Stromal cell of bone marrow (primary cell): ENCODE measurements at places on chromosomes 16 and 17.

DNA sequence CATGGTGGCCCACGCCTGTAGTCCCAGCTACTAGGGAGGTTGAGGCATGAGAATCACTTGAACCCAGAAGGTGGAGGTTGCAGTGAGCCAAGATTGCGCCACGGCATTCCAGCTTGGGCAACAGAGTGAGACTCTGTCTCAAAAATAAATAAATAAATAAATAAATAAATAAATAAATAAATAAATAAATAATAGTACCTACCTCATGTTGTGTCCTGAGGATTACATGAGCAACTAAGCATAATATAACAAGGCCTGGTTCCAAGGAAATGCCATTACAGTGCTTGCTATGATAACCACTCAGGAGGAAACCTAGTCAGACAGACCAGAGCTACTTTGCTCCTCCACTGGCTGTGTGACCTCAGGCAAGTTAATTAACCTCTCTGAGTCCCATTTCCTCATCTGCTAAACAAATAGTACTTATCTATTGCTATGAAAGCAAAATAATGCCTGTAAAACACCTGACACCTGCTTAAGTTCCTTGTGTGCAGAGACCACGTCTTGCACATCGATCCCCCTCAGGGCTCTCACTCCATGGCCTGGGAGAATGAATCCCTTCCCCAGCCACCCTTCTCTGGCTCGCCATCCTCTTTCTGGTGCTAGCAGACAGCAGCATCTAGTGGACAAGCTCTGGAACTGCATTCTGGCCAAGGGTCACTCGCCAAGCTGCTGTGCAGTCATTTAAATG is 7.5 kb downstream of the EPOP start:
- DNase-seq: peak; percentile 41

DNA sequence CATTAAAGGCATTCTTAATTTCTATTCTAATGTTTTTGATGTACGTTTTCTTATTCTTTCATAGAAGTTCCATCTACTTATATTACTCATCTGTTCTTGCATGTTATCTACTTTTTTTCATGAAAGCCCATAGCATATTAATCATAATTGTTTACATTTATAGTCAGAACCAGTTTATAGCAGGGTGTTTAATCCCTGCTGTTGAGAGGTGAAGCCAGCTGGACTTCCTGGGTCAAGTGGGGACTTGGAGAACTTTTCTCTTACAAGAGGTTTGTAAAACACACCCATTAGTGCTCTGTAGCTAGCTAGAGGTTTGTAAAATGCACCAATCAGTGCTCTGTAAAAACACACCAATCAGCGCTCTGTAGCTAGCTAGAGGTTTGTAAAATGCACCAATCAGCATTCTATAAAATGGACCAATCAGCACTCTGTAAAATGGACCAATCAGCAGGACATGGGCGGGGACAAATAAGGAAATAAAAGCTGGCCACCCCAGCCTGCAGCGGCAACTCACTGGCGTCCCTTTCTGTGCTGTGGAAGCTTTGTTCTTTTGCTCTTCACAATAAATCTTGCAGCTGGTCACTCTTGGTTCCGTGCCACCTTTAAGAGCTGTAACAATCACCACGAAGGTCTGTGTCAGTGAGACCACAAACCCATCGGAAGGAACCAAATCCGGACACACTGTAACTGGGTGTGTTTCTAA is 120.6 kb downstream of the TANC2 start:
- DNase-seq: no peak

DNA sequence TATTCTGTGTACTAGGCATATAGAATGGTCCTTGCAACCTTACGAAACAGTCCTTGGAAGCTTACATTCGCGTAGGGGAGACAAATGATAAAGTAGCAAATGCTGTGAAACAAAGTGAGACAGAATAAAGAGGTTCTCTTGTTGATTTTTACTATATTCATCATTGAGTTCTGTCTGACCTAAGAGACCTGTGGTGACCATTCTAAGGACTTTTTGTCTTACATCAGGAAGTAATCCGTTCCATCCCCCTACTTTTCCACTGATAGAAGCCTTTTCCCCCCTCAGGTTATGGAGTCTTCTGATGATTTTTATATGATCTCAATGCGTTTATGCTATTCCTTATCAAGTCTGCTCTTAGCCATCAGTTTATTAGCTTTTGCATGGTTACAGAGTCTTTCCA is 66.8 kb upstream of the RASL10B start:
- DNase-seq: no peak

GRCh38 chr17:32569171-32570080 is 82.6 kb downstream of the CDK5R1 start:
- DNase-seq: no peak

GRCh38 chr17:72955391-72956140 is 136.9 kb downstream of the SLC39A11 start:
- no peak for DNase-seq

DNA sequence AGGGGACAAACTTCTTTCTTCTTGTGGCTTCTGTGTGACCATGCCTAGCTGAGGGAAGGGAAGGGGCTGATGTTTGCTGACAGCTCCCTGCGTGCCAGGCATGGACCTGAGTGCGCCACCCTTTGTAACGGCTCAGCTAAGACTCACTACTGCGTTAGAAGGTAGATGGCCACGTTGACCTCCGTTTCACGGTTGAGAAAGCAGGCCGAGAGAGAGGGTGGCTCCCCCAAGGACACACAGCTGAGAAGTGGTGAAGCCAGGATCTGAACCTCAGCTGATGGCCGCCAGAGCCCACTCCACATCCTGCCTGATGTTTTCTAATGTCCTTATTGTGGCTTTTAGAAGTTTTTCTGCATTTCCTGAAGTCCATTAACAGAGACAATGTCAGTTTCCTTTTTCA is 45.1 kb downstream of the RGS9 start:
- no peak for DNase-seq

GRCh38 chr17:65519462-65519861 is 42.0 kb downstream of the AXIN2 start:
- no peak for DNase-seq

DNA sequence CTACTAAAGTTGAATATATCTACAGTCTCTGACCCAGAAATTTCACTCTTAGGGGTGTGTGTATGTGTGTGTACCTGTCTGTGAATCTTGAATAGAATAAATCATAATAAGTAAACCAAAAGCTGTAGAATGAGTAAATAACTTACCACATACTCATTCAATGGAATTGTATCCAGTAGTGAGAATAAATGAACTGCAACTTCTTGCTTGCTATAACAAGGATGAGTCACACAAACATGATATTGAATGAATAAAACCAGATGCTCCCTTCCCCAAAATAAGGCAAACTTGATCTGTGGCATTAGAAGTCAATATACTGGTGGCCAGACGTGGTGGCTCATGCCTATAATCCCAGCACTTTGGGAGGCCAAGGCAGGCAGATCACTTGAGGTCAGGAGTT is 259.8 kb upstream of the MON1B start:
- peak; percentile 40 for DNase-seq

DNA sequence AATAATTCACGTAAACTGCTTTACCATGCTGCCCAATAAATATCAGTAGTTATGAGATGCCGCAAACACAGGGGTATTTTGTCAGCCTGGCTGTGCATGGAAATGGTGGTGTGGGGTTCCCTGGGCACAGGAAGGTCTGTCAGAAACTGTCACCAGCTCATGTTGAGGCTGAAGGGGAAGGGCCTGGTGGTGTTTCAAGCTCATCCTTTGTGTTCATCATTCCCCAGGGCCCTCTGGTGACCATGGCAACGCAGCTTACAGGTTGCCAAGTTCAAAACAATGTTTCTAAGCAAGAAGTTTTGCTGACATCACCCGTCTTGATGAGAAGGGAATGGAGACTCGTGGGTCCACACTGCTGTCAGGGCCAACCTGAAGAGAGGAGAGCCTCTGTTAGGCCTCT is 348.9 kb upstream of the C16orf82 start:
- no peak for DNase-seq

GRCh38 chr17:77729587-77729986 is 228.9 kb upstream of the TNRC6C start:
- no peak for DNase-seq

DNA sequence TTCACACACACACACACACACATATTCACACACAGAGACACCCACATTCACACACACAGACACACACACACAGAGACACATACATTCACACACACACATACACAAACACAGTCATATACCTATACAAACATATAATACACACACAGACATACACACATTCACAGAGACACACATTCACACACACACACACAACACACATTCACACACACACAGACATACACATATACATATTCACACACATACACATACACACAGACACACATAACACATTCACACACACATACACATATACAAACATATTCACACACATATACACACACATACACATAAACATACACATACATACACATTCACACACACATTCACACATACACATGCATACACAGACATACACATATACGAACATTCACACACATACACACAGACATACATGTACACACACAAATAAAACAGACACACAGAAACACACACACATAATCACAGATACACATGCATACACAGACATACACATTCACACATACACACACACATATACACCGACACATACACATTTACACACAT is 7.9 kb downstream of the PRCD start:
- no peak for DNase-seq

- peak; percentile 34 for DNase-seq
Measured at GRCh38 chr17:27407916-27408864, 48.1 kb upstream of the KSR1 start.

DNA sequence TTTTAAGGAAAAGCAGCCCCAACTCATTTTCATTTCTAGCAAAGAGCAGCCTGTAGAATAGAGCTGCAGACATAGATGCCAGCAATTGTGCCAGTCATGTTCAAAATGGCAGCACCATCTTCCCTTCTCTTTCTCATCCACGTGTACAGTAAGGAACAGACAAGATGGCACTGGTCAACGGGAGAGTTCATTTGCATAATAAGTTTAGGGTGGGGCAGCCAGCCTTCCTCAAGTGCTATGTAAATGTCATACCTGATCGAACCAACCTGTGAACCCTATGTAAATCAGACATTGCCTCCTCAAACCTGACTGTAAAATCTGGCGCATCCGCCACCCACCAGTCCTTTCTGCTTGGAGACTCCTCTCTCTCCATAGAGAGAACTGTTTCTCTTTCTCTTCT is 150.0 kb upstream of the CDH13 start:
- no peak for DNase-seq

DNA sequence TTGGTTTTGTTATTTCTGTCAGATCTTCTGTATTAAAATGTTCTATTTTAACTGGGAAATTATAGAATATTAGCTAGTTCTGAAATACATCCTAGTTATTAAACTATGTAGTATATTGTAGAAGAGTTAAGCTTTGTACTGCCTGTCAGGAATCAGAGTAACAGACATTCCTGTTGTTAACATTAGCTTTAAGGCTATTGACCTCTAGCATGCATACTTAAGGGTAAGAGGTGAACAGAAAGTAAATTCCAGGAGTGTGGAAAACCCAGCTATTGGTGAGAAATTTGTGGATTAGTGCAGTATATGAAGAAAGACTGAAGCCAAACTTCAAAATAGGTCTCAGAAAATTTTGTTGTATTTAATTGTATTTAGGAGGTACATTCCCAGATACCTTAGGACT is 111.3 kb downstream of the CHD9 start:
- DNase-seq: no peak

GRCh38 chr16:84953190-84953746 is 58.1 kb downstream of the ZDHHC7 start:
- DNase-seq: no peak

- DNase-seq: peak; percentile 77
Measured at GRCh38 chr16:11079652-11080187, 135.4 kb downstream of the CLEC16A start.

GRCh38 chr17:72942579-72942978 is 149.9 kb downstream of the SLC39A11 start:
- DNase-seq: no peak

DNA sequence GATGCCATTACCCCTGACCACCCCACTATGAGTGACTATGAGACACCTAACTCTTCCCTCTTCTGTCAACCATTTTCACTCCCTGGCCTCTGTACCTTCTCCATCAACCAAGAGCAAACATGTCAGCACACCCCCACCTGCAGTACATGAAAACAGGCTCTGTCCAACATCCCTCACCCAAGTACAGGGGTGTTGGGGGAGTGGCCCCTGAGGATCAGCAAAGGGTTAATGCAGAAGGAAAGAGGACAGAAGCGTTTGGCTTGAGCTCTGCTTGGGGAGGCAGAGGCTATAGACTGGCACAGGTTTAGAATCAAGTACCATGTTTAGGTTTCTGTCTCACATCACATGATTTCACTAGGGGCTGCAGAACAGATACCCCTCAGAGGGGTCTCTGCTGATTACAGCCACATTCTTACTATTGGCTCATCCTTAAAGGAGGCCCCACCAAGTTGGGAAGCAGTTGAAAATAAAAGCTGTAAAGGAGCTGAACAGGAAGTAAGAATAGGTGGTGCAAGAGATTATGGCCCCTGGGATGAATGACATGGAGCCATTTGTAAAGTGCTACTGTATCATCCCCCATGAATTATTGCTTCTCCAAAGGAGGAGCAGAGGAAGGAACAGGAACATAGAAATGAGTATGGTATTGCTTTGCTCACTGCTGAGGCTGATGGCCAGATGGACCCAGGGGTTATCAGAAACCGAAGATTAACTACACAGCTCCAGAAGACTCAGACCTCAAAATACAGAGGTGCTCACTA is 2.4 kb upstream of the PSMC3IP start:
- DNase-seq: no peak

GRCh38 chr17:36736201-36737156 is 135.1 kb downstream of the MRM1 start:
- DNase-seq: no peak

- peak; percentile 43 for DNase-seq
Measured at GRCh38 chr16:48054881-48055601, 100.8 kb downstream of the ABCC12 start.

DNA sequence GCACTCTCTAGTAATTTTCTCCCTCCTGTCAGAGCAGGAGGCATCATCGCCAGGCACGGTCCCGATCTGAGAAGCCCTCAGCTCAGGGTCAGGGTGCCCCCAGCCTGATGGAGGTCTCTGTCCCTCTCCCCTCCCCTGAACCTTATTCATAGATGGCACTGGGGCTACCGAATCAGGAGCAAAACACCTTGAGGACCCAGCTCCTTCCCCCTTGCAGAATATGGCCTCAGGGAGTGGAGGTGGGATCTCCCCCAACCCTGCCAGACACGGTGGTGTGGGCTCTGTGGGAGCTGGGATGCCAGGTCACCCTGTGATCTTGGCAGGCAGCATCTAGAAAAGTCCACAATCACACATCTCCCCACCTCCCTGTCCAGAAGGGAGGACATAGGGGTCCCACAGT is 2.5 kb downstream of the CPNE2 start:
- no peak for DNase-seq
